AG10803 (cell line): ENCODE measurements at places on chromosomes 11 and 22.

DNA sequence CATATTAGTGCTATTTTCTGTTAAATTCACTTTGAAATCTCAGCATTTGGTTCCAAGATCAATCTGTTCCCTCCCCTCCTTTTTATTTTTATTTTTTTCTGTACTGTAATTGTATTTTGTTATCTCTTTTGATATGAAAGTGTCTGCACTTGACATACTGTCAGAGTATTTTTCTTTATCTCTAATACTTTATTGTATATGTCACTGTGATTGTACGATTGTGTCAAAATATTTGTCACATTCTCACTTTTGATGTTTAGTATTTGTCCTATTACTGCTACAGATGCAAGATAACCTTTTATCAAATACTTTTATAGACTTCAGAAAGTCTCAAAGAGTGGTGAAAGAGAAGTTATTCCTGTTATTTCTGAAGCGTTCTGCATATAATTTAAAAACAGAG is 323.5 kb downstream of the JRKL start:
- DNase-seq = no peak

GRCh38 chr11:110147962-110148709 is 54.9 kb downstream of the ZC3H12C start:
- DNase-seq = peak; percentile 77

DNA sequence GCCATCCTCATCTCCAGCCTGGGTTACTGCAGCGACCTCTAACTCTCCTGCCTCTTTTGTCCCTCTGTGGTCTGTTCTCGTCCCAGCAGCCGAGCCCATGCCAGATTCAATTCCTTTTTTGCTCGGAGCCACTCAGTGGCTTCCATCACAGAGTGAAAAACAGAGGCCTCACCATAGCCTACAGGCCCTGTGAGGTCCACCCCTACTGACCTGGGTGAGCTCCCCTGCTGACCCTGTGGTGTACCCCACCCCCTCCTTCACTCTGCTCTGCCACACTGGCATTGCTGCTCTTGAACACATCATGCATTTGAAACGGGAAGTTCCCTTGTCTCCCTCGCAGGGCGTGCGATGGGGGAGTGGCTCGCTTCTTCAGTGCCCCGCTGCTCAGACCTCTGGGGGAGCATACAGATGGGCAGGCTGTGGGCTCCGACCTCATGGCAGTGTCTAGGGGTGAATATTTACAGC is 2.1 kb downstream of the AIP start:
- no peak for DNase-seq

DNA sequence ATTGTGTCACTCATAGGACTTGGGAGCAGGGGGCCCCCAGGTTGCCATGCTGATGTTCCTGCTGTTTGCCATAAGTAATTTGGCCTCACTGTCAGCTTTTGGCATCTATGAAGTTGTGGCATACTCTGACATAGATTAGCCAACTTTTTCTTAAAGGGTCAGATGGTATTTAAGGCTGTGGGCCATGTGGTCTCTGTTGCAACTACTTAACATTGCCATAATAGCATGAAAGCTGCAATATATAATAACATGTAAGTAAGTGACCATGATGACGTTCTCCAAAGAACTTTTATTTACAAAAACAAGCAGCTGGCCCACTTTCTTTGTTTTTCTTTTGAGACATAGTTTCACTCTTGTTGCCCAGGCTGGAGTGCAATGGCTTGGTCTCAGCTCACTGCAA is 2.2 kb upstream of the TMEM216 start:
- DNase-seq = peak; percentile 14

DNA sequence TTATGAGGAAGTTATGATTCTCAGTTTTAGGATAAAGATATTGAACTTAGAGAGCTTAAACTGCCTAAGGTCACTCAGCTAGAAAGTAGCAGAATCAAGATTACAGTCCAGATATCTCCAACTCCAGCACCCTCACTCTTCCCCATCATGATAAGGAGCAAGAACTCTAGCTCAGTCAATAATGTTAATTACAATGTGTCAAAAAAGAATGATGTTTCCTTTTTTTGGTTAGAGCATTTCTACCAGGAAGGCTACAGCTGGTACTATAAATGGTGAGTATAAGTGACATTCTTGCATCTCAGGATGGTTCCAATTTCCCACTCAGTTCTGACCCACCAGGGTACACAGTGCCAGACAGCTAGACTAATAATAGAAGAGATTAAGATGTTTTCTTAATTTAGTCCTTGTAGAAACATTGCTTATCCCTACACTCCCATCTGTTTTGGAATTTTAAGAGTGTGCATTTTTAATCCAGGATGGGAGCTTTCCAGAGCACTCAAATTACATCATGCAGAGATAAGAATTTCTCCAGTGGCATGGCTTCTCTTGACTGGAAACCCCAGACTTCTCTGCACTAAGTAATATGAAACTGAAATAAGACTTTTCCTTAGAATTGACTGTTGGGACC is 21.6 kb upstream of the BBOX1 start:
- no peak for DNase-seq

DNA sequence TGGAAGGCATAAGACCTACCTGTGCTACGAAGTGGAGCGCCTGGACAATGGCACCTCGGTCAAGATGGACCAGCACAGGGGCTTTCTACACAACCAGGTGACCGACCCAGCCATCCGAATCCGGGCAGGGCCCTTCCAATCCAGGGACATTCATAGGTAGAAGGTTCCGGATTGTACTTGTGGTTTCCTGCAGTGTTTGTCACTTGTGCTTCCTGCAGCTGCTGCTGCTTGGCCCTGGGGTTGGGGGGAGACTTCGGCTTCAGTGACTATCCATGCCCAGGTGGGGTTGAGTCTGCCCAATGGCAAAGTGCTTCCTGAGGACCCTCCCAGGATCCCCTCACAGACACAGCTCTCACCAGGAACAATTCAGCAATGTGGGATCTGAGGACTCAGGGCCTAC is 2.2 kb downstream of the APOBEC3A start:
- no peak for DNase-seq

DNA sequence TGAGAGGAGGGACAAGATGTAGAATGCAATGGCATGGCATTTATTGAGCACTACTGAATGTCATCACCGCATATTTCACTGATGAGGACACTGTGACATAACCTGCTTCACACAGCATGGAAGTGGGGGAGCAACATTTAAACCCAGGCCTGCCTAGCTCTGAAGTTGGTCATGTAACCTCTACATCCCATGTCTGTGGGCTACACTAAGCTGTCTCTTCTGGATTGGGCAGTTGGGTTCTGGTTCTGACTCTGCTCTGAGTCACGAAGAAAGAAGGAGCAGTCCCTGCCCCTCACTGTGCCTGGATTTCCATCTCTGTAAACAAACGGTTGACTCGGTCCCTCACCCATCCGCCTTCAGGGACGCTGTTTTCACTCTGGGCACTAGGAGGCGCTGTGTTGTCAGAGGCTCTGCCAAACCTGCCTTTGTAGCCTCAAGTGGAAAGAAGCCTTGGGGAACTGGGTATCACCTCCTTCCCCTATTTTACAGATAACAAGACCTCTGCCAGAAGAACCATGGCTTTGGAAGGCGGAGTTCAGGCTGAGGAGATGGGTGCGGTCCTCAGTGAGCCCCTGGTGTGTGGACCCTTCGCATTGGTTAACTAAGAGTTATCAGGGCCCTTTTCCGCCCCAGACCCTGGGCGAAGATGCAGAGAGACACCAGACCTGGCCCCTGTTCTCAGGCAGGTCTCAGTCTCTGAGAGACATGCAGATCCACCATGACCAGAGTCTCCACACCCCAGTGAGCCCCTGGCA is 12.7 kb upstream of the ARHGEF17 start:
- peak; percentile 86 for DNase-seq

DNA sequence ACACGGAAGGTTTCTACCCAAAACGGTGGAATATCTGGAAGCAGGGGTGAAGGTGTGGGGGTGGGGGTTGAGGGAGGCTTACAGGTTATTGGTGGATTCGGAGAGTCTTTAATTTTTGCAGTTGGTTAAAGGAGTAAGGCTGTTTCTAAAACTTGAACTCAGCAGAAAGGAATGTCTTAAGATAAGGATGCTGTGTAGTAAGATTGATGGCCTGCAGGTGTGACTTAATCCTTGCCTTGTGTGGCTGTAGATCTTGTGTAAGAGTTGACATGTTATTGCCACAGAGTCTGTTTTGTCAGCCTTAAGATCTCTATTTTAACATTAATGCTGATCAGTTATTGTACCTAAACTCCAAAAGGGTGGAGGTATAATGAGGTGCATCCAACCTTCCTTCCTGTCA is 16.4 kb upstream of the OR6M1 start:
- no peak for DNase-seq

DNA sequence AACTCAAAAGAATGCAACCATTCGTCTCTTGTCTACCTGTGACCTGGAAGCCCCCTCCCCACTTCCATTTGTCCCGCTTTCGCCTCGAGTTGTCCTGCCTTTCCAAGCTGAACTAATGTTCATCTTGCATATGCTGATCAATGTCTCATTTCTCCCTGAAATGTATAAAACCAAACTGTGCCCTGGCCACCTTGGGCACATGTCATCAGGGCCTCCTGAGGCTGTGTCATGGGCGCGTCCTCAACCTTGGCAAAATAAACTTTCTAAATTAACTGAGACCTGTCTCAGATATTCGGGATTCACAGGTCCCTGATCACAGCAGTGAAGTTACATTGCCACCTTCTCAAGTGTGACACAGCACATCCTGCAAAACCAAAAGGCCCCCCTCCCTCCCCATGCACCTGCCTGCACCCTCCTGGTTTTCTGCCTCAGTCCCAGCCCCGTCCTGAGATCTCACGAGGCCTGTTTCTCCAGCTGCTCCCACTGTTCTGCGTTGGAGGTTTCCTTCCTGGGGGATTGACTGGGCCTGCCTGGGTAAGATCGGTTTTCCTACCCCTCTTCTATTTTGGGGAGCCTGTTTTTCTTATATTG is 1328.7 kb downstream of the TBC1D22A start:
- no peak for DNase-seq

GRCh38 chr11:112210890-112211289 is 15.3 kb upstream of the PTS start:
- DNase-seq = no peak

DNA sequence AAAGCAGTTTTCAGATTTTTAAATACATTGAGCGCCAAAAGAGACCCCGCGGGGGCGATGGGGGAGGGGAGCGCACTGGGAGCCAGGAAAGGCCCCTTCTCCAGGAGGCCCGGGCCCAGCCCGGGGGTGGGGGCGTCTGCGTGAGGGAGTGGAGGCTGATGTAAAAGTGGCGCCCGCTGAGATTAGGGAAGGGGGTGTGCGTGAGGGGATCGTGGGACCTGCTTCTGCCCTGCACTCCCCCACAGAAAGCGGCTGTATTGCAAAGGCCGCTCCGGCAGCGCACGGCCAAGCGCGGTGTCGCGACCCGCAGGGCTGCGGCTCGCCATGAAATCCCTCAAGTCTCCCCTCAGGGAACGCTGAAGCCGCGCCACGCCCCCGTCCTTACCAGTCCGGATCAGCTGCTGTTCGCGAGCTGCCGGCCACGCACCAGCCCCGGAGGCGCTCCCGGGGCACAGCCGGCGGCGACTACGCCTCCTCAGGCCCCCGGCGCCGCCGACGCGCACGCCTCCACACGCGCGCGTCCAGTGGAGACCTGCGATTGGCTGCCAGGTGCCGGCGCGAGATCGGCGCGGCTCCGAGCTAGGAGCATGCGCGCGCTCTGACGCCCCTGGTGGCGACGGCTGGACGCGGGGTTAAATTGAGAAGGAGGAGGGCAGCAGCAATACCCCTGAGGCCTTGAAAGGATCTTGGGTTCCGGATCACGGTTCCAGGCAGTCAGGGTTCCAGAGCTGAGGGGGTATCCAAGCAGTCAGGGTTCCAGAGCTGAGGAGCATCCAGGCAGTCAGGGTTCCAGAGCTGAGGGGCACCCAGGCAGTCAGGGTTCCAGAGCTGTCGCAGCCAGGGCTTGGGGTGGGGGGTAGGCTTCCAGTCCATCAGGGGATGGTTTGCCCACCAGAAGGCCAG is at the start of gene ZNF280B:
Gene ZNF280B, minus strand, starts transcription at position 469 of the 903 bp plus-strand sequence. CDS start 19,344 bp downstream, outside the sequence.
- peak; percentile 71 for DNase-seq

DNA sequence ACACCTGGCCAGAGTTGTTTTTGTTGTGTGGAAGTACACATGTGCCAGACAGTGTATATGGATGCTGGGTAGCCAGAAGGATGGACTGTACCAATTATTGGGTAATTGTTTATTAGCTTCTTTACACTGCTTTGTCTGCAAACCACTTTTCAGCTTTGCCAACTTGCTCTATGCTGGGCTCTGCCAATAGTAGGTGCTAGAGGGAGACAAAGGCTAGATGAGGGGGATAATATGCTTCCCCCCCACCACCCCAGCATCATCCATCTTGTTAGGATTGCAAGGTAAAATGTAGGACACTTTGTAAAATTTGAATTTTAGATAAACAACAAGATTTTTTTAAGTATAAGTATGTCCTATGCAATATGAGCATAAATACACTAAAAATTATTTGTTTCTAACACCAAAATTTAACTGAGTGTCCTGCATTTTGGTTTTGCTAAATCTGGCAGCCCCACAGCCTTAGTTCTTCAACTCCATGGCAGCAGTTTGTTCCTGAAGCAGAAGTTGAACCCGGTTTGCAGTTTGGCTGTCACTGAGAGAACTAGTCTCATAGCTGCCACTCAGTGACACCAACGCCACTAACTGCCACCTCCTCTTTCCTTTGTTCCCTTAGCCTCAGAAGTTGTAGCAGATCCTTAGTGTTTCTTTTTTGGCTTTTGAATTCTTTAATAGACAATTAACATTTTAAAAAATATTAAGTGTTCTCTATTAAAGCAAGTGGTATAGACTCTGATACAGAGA is 78.8 kb downstream of the CCDC81 start:
- no peak for DNase-seq

DNA sequence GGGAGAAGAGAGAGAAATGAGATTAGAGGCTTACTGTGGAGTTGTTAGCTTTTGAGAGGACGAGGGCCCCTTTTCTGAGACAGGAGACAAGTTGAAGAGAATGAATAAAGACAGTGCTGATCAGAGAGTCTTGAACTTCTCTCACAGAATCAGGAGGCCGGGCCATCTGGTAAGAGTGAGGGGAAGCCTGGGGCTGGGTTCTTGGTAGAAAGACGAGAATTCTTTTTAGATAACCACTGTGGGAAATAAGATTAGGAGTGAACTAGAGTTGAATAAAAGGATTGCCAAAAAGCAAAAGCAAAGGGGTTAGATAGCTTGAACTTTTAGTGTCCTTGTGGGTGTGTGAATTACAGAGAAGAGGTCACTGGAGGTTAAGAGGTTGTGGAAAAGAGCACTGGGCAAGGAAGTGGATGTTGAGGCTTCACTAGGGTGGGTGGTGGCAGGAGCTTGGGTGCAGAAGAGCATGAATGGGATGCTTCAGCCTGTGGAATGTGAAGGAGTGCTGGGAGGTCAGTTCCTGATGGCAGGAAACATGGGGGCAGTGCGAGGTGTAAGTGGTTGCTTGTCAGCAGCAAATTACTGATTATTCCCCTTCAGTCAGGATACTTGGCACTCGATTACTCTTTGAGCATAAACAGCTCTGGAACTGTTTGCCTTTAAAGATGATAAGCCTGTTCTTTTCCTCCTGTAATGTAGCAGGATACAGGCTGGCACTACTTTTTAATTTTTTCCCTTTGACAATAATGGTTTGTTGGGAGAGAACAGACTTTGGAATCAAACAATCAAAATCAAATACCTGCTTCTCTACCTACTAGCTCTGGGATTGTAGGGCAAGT is 98.3 kb downstream of the ARHGAP42 start:
- no peak for DNase-seq

- DNase-seq = peak; percentile 10
Measured at GRCh38 chr22:23402275-23403151, 177.6 kb downstream of the IGLL1 start.
